ENCODE measurements at places on chromosomes 5 and 9.

GRCh38 chr5:40689438-40689837 is 9.7 kb downstream of the PTGER4 start:
- no peak for DNase-seq

GRCh38 chr9:89712283-89712682 is 107.5 kb downstream of the GADD45G start:
- no peak for DNase-seq

DNA sequence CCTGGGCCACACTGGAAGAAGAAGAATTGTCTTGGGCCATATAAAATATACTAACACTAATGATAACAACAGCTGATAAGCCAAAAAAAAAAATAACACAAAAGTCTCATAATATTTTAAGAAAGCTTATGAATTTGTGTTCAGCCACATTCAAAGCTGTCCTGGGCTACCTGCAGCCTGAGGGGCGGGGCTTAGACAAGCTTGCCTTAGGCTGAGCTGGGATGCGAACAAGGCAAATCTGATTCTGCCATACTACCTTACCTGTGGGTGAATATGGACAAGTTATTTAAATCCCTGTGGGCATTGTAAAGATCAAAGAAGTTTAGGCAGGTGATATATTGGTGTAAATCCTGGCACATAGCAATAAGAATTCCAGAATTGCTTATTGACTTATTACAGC is 212.3 kb upstream of the ATP10B start:
- DNase-seq: no peak

DNA sequence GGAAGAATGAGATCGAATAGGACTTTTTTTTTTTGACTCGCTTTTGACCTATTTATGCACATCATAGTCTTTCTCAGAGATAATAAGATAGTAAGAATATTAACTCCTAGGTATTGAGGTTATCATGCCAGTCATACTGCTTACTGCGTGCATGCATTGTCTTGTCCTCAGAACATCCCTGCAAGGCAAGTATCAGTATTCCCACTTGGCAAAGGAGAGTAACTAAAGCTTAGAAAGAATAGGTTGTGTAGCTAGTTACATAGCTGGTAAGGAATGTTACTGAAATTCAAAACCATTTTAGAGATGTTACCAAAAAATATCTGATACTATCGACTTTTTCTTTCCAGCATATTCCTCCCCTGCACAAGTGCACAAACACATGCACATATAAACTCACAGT is 296.1 kb upstream of the CLINT1 start:
- no peak for DNase-seq

- DNase-seq: no peak
These were observed 16.4 kb upstream of the FST start for GRCh38 chr5:53463909-53464621.
